Fibroblast of the conjunctiva (primary cell): ENCODE measurements at places on chromosomes 1 and 21.

DNA sequence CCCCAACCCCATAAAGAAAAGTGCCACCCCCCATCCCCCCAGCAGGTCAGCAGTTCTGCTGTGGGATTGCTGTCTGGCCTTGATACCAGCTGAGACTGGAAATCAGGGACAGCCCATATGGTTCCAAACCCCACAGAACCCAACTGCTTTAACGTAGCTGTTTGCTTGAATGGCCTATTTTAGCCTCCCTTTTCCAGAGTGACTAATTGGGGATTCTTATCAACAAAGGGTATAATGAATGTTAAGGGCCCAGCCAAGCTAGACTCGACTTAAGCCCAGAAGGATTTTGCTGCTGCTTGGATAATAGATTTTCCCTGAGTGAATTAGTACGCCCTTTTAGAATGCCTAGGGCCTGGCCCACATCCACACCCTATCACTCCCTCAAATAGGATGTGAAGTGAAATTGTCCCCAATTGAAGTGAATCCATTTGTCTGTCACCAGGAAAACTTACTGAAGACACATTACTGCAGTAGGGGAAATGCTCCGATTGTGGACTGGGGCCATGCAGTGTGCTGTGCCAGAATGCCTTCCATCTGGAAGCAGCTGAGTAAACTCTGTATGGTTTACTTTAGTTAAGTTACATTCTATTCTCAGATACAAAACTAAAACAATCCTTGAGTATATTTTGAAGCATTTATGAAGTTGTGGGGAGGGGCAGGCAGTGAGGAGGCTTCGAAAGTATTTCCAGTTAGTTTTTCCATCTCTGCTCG, 156.9 kb downstream of the DHRS3 start:
- no peak for DNase-seq

DNA sequence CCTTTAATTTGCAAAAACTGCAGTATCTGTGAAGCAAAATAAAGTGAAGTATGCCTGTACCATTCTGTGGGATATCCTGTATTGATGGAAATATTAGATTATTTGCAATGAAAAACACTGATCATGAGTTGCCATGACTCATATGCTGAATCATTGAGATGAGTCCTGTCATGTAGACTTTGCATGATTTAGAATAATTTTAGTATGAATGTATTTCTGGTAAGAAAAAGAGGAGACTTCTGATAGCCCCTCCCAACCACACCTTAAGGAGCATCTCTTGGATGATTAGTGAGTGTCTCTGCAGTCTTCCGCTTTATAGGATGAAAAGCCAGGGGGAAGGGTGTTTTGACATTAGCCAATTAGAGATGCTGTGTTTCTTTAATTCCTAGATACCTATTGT, 55.2 kb upstream of the PTGS2 start:
- DNase-seq = no peak

DNA sequence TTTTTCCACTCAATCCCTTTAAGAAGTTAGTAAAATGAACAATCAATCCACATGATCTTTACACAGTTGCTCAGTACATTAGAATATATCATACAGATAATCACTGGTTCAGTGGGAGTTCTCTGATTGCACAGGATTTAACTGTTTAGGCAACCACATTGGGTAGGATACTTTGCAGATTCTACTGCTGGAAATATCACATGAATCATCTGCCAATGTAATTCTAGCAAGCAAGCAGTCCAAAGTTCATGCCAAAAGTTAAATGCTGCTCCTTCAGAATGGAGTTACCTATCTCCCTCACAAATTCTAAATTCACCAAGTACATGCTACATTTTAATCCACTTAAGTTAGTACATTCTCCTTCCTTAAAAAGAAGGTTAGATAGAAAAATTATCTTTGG, 52.4 kb downstream of the NEGR1 start:
- peak; percentile 1 for DNase-seq

DNA sequence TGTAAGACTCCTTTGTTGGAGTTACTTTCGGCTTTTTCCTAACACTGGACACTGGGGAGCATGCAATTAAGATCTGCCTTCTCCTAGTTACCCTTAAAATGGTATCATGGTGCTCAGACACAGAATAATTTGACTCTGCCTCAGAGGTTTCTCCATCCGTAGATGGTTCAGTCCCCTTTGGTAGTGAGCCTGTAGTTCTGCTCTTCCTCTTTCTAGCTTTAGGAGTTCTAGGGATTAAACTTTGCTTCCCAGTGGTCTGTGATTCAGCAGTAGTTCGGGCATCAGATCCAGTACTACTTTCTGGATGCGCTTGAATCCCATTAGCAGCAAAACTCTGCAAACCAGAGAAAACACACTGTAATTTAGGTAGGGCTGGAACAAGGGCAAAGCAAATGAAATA, 1.5 kb downstream of the DNTTIP2 start:
- no peak for DNase-seq

DNA sequence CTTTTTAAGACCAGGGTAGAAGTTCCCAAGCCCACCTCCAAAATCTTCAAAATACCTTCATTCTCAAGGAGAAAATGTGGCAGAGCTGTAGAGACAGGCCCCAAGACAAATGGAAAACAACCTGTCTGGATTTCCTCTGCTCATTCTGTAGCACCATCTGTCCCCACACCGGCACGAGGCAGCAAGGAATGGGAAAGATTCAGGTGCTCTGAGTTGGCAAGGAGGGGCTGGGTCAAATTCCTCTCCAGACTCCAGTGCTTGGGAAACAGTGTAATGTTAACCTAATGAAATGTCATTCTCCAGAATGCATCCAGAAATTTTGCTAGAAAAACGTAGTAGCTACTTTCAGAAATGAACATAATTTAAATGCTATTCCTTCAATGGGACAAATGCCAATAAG, 9.3 kb downstream of the PABPC4 start:
- no peak for DNase-seq

- no peak for DNase-seq
These were observed 181.8 kb upstream of the EDN2 start for GRCh38 chr1:41665962-41666917.

DNA sequence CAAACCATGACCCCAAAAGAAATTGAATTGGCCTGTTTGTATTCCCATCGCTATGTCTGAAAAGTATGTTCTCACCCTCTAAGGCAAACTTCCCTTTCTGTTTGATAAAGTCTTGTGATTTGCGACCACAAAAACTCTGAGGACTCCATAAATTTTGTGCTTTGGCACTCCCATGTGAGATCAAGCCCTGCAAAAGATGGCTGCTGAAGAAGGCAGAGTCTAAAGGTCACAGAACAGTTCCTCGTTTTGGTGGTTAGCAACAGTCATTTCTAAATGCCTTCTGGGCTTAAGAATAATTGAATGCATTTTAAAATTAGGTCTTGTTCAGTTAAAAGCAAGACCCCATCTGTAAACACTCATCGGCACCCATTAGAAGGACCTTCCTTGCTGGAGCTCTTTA, 441.6 kb downstream of the OMA1 start:
- no peak for DNase-seq

GRCh38 chr1:233598891-233599541, 14.9 kb upstream of the KCNK1 start:
- DNase-seq = no peak

DNA sequence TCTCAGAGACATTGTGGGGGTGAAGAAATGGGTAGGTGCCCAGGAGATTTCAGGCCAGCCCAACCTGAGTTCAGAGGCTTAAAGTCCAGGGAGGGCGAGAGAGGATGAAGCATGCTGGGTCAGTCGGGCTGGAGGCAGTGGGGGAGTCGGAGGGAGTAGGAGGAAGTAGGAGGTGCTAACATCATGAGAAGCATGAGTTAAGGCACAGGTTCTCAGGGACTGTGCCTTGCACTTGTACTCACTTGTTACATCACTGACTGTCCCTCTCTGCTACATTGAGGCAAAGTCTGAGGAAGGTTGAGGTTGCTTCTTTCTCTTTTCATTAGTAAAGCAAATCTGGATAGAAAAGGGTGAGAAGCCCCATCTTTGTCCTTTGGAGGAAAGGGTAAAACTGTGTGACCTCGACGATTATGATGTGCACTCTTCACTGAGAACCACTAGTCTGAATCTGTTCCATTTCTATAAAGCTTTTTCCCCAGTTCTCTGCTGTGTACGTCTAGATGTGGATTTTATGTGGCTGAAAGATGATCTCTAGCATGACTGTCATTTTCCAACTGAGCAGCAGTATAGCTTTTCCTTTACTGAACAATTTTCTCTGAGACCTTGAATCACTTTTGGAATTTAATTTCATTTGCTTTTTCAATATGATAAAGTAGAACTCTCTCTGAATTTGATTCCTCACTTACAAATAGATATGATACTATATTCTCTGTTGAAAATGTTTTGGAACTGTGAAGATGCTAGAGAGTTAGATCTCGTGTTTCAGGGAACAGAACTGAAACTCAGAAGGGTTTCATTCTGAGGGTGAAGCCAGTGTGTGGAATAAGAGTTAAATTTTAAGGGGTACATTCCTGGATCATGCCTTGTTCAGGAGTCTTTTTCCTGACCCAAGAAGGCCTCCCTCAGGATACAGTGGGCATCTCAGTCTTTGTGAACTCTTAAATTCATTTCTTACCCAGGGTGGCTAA, 94.6 kb downstream of the FGGY start:
- no peak for DNase-seq

GRCh38 chr1:42211224-42211623, 46.7 kb upstream of the GUCA2A start:
- no peak for DNase-seq

GRCh38 chr1:160743266-160743665, 4.2 kb downstream of the SLAMF7 start:
- no peak for DNase-seq

GRCh38 chr1:84771895-84772294, 81.6 kb upstream of the SSX2IP start:
- no peak for DNase-seq

DNA sequence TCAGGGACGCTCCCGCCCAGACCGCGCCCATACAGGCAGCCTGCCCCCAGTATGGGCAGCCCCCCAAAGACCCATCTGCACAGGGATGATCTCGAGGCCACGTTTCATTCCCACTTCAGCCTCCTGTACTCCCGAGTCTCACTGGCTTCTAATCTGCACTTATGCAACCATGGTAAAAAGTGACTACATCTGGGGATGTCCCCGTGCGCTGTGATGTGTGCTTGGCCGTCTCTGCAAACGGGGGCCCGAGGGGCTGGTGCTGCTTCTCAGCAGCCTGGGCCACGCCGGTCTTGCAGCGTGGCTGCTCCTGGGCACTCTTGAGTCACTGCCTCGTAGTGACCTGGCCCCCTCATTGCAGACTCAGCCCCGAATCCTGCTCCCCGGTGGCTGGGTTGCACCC, 17.4 kb upstream of the PLCH2 start:
- DNase-seq = no peak

DNA sequence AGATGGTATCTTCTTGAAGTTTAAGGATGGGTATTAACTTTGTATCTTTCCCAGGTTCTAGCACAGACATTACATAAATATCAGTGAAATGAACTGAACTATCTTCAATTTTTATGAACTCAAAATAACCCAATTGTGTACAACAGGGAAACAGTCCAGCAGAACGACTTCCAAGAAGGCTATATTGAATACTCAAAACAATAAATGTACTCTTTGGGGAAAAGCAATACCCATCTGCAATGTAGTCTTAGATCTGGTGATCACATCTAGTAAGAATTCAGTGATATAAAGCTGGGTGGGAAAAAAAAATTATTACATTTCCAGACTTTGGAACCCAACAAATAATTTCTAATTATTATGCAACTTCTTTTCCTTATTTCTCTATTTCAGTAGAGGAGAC, 33.1 kb upstream of the GORAB start:
- no peak for DNase-seq

DNA sequence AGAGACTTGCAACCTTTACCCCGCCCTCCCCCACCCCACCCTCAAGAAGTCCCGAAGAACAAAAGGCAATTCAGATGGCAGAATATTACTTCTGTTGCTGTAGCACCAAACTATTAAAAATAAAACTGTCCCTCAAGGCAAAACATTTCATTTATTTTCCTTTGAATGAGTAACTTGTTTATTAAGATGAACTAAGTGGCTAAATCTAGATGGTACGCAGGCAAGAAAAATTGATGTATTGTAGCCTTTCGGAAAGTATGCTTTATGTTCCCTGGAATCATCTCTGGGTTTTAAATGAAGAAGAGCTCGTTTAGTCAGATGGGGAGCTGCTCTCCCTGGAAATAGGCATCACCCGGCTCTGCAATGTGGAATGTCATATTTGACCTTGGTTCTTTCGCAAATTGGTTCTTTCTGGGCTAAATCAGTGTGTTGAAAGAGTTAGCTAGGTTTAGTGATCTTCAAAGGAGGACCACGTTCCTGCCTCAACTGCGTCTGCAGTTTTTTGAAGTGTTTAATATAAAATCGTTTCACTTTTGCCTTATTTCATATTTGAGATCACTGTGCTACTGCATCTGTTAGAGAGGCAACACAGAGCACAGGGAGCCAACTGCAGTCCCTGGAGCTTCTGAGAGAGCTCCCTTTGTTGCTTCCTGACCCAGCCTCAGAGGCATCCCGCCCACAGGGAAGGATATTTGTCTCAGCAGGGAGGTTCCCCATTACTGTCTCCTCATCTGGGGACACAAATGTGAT, 61.8 kb downstream of the KIF26B start:
- no peak for DNase-seq

DNA sequence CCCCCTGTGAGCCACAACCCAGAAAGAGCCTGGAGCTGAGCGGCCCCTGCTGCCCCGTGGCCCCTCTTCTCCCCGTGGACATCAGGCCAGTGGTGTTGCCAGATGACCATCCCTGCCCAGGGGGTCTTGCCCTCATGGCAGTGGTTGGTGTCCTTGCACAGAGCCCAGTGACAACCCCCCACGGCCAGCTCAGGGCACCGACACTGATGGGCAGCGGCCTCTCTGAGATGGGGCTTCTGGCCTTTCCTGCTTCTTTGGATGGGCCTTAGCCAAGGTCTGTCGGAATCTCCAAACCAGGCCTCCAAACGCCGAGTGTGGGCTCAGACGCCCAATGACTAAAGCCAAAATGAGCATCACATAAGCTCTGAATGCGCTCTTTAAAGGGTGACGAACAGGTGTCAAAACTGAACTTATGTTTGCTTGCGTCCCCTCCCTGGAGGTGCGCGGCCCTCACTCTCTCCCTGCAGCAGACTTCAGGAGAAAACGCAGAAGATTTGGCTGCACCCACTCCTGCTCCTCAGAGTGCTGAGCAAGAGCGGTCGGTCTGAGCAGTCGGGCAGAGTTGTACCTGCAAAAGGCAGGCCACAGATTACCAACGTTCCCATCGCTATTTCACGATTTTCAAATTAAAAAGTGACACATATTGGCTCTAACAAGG, 41.9 kb downstream of the UBE2G2 start:
- DNase-seq = no peak

DNA sequence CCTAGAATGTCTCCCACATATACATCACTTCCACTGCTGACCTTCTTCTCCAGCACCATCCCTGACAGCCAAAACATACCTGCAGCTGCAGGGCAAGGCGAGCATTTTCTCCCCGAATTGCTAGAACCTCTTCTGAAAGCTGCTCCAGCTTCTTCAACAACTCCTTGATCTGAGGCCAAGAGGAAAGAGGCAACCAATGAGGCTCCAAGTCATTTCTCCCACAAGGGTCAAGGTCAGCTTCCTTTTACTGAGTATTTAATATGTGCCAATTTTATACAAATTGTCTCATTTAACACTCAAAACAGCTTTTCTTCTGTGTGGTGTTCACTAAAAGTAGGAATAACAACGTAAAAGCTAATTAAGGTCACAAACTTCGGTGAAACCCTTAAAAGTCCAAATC, 9.4 kb upstream of the PIAS3 start:
- no peak for DNase-seq
